NCI-H1417 (cell line): ENCODE measurements at places on chromosomes 4 and X.

DNA sequence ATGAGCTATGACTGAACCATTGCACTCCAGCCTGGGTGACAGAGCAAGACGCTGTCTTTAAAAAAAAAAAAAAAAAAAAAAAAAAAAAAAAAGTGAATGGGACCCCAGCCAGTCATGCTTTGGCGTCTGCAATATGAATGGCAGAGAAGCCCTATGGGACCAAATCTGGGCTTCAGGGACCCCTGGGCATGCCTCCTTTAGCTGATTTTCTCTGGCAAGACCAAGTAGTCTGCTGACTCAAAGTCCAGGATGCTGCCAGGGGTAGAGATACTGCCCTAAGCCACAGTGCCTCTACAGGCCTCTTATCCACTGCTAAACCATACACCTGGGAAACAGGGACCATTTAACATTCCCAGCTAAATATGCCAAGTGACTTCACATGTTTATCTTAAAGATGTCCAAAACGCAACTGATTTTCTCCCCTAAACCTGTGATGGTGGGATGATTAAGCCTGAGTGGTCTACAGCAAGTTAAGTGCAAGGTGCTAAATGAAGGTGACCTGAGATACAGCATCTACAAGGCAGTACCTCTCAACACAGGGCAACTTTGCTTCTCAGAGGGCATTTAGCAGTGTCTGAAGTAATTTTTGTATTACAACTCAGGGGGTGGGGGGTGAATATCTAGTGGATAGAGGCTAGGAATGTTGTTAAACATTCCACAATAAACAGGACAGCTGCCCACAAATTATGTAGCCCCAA lies 5.8 kb downstream of the RPS4X start:
- no peak for DNase-seq

DNA sequence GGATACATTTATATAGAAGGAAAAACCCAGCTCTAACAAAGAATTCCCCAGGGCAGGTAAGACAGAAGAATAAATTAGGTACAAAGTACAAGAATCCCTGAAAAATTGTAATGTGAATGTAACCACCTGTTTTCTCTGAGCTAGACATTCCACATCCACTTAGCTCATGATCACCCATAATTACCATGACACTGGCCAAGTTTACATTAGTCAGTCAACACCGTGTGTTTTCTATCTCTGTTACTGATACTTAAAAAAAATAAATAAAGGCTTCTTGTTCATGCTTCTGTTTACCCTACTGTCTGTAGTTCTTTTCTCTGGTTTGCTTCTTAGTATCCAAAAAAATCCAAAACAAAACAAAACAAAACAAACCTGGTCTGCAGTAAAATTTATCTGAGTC lies 66.0 kb downstream of the CBLL2 start:
- no peak for DNase-seq

- peak; percentile 98 for DNase-seq
Observed at GRCh38 chr4:6986781-6987587, 56.2 kb upstream of the TADA2B start.

GRCh38 chrX:107780525-107780924 lies 3.0 kb downstream of the NCBP2L start:
- DNase-seq = no peak

DNA sequence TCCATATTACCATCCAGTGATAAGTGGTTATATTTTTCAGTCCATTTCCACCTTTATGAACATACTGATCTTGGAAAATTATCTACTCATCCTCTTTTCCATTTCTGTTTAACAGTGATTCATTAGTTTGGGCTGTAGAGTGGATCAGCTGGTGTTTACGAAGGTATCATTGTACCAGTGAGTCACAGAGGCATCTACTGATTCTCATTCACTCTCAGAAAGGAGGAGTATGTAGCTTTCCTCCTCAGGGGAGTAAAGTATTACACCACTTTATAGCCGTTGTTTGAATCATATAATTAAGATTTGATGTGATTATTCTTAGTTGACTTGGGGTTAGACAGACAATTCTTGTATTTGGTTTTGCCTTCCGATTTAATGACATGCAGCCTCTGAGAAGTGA lies 74.7 kb downstream of the GALNT7 start:
- DNase-seq = no peak

DNA sequence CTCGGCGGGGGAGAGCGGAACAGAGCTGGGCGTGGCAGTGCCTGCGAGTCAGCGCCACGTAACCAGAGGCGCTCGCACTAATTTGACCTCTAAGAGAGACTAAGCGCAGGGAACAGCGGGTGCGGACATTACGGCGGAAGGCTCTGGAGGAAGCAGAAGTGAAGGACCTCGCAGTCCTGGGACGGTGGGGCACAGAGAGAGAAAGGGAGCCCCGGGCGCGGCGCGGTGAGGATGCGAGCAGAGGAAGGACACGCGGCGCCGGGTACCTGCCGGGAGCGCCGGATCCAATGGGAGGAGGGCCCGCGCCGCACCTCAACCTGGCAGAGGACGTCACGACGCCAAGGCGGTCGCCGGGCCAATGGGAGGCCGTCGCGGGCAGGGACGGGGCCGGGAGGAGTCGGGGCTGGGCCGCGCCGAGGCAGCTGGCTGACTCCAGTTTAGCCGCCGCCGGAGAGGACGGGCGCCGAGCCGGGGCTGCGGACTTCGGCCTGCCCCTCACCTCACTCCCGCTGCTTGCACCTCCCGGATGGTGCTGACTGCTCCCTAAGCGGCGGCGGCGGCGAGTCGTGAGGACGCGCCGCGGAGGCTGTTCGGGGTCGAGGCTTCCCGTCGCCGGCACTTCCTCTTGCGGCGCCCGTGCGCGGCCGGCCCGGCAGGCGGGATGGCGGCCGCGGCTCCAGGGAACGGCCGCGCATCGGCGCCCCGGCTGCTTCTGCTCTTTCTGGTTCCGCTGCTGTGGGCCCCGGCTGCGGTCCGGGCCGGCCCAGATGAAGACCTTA lies at the start of gene TMEM165:
TMEM165 (plus strand) TSS at position 429 of the 779 bp plus-strand sequence; CDS start at position 662, 233 bp downstream.
- peak; percentile 93 for DNase-seq

DNA sequence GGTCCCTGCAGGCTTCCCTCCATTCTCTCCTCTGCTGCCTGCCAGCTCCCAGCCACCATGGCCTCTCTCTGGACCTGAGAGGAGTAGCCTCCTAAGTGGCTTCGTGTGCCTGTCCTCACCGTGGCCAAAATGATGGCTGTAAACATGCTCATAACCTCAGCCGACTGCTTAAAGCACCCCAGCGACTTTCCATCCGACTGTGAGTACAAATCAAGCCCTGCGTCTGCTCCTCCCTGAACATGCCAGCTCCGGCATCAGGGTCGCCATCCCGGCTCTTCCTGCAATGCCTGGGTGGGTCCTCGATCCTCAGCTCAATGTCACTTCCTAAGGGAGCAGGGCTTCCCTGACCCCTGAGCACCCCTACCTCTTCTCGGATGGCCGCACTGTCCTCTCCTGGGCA lies 3.3 kb upstream of the SORCS2 start:
- DNase-seq = no peak

DNA sequence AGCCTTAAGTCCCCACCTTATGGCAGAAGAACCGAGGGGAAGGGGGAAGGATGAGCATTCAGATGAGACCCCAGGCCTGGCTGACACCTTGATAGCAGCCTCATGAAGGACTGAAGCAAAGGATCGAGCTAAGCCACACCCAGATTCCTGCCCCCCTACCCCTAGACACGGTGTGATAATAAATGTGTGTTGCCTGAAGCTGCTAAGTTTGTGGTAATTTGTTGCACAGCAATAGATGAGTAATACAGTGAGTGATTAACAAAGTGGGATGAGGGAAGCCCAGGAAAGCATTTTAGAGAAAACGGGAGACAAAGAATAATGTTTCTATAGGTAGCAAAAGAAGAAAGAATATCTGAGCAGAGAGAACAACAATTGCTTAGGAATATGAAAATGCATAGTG lies 404.2 kb downstream of the MID1IP1 start:
- no peak for DNase-seq

DNA sequence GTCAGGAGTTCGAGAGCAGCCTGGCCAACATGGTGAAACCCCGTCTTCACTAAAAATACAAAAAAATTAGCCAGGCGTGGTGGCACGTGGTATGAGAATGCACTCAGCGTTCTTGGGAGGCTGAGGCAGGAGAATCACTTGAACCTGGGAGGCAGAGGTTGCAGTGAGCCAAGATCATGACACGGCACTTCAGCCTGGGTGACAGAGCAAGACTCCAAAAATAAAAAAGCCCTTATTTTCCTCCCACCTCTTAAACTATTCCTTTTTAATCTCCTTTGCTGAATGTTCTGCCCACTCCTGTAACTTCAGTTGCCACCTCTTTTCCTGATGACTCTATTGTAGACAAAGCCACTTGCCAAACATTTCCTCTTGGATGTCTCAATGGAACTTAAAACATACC lies 72.6 kb downstream of the TAF1 start:
- no peak for DNase-seq
